ENCODE measurements at places on chromosomes 4 and X.

DNA sequence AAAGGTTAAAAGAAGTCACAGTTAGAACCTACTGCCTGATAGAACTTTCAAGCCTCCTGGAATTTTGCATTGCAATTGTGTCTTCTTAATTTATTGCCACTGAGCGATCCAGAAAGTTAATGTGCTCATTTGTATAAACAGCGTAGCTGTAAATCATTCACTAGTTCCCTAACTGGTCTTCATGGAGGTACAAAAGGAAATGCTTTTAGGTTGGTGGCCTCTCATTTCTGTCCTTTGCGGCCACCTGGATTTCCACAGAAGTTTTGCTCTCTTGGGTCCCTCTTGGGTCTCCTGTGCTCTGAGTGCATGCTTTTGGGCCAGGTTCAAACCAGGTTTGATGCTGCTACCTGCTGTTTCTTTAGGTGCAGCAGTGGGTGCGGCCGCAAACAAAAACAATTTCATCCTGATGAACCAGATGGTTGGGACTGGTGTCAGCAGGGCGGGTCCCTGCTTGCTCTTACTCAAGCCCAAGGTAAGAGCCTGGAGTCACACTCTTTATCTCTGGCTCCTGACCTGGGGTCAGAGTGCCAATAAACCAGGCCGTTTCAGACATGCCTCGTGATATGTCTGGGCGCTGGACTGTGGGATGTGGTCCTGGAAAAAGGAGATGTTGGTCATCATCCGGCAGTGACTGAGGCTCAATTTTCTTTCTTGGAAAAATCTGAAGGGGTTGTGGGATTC is 270.1 kb downstream of the PTTG2 start:
- no peak for DNase-seq

- no peak for DNase-seq
Observed at GRCh38 chr4:99349338-99349737, 3.2 kb downstream of the ADH1C start.

DNA sequence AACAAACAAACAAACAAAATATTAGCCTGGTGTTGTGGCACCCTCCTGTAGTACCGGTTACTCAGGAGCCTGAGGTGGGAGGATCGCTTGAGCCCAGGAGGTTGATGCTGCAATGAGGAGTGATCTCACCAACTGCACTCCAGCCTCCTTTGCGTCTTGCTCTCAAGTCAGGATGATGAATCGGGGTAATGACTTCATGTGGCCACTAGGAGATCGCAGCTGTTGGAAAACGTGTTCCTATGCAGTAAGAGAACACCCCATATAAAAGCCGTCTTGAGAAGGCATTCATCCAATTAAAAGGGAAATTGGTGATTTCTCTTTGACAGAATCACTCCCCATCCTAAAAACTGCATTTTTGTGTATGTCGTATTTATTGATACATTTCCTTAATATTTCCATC is 6.9 kb downstream of the CCNB3 start:
- DNase-seq = no peak

DNA sequence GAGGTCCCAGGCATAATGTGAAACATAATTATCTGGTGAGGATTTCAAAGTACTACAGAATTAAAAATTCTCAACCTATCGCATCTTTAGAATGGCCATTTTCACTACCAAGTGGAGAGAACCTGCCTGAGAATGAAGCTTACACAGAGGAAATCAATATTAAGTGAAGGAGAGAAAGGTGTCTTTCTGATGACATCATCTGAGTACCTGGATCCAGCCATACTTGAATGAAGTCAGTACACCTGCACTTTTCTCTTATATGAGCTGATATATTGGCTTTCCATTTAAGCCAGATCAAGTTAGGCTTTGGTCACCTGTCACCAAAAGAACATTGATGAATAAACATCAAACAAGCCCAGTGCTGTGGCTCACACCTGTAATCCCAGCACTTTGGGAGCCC is 118.9 kb upstream of the MED14 start:
- no peak for DNase-seq

DNA sequence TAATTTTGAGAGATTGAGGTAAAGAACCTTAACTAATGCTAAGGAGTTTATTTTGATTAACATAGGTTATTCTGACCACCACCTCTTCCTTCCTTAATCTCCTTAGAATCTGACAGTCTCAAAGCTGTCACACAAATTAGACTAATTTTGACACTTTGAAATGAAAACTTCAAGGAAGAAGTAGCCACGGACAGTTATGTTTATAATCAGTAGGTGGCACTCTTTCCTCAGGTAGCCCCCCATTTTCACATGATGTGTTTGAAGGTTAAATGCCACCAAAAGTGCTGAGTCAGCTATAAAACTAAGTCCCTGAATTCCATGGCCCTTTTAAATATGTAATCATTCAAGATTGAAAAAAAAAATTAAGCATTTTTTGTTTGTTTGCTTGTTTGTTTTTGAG is 22.4 kb downstream of the TMEM33 start:
- no peak for DNase-seq

- no peak for DNase-seq
Observed at GRCh38 chrX:7603387-7603786, 239.6 kb upstream of the VCX start.

DNA sequence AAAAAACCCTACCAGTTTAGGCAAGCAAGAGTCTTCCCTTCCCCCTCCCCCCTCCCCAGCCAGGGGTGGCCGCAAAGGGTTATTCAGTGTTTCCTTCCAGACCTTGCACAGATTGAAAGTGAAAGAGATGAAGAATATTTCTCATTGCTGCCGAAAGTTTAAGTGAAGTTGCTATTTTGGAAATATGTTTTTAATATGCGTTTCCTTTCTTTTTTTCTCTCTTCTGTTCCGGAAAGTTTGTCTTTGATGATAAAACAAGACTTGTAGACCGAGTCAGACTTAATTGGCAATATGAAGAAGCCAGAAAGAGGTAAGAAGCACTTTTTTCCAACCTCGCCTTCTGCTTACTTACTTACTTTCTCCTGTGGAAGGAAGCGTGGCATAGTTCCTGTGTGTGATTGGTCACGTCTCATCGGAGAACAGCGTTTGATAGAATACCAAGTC is 58.5 kb upstream of the CLCN4 start:
- DNase-seq = peak; percentile 35

- no peak for DNase-seq
Observed at GRCh38 chr4:20194123-20195013, 57.3 kb upstream of the SLIT2 start.

- DNase-seq = no peak
Observed at GRCh38 chr4:41683326-41683725, 65.2 kb downstream of the PHOX2B start.

DNA sequence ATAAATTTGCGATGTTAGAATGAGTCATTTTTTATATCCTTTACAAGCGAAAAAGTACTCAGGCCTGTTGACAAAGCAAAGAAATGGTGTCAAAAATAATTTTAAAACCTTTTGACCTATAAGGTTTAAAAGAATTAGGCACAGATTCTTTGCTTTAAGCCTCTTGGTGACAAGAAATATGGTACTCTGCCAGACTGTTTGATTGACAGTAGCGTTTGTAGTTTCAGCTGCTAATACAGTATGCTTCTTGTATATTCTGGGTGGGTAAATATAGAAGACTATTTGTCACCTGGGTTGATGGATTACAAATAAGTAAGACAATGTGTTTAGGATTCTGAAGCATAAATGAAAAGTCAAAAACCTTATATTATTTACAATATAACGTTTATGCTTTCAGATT is 193.1 kb upstream of the PITX2 start:
- DNase-seq = no peak

- no peak for DNase-seq
Observed at GRCh38 chr4:147773261-147774184, 41.6 kb downstream of the ARHGAP10 start.

DNA sequence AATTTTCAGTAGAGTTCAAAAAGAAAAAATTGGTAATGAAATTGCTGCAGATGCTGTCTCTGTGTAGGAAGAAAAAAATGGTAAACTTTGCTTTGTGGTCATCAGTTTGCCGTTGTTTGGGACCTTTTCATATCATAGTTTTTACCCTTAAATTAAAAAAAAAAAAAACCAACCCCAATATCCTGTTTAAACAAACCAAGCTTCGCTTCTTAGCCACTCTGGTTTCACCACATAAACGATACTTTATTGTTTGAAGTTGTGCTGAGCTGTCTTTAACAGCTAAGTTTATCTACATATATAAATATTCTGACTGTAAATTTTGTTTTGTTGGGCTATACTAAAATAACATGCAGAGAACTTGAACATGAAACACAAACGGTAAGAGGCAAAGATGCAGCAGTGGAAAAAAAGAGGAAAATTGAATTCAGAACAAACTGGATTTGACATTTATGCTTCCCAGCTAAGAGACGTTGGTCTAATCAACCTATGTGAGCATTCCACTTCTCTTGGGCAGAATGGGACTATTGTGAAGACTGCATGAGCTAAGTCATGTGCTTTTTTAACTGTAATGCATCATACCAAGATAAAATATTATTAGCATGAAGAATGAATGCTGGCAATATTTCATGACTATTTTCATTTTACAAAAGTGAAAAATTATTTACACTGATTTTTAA is 15.7 kb upstream of the H2AZ1 start:
- no peak for DNase-seq

DNA sequence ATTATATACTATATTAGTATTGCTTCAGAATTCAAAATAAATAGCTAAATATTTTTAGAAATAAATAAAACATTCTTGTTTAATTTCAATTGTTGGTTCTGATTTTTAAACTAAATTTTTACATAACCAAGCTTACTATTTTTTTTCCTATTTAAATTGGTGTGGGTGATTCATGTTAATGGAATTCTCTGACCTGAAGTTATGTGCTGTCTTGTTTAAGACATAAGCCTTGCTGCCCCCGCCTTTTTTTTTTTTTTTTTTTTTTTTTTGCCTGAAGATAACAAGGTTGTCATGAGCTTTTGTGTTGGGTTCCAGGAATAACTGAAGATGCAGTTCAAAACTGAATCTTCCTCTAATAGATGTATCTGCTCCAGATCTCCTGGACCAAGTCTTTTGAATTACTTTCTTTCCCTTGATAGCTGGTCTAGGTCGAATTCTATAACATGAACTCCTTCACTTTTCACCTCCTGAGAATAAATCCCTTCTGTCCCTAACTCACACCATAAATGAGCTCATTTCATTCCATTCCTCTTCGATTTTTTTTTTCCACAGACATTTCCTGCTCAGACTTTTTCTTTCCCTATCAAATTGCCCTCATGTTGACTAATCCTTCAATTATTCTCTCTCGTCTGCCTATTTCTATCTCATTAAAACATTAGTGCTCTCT is 261.5 kb upstream of the FTHL17 start:
- DNase-seq = no peak

- DNase-seq = no peak
Observed at GRCh38 chrX:24805201-24805600, 111.5 kb downstream of the POLA1 start.

DNA sequence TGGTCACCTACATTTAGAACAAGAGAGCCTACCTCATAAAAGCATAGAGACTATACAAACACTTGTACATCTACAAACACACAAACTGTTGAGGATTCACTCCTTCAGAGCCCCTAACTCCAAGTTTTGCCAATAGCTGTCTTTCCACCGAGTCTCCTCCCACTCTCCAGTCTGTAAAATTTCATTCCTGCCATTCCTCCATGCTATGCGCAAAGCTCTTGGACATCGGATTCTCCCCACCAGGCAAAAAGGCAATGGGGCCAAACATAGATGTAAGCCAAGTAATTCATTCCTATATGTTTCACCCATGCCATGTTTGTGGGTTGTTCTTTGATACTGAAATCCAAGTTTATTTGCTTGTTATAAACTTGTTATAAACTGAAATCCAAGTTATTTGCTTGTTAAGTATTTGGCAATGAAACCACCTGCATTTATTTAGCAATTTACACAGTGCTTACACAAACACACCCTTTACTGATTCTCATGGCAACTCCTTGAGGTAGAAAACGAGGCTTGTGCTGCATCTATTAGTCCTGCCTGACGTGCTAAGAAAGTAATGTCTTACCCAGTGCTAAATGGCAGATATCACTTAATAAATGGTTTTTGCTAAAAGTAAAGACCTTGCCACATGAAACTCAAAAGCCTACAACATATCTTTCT is 91.1 kb downstream of the SCFD2 start:
- DNase-seq = no peak

DNA sequence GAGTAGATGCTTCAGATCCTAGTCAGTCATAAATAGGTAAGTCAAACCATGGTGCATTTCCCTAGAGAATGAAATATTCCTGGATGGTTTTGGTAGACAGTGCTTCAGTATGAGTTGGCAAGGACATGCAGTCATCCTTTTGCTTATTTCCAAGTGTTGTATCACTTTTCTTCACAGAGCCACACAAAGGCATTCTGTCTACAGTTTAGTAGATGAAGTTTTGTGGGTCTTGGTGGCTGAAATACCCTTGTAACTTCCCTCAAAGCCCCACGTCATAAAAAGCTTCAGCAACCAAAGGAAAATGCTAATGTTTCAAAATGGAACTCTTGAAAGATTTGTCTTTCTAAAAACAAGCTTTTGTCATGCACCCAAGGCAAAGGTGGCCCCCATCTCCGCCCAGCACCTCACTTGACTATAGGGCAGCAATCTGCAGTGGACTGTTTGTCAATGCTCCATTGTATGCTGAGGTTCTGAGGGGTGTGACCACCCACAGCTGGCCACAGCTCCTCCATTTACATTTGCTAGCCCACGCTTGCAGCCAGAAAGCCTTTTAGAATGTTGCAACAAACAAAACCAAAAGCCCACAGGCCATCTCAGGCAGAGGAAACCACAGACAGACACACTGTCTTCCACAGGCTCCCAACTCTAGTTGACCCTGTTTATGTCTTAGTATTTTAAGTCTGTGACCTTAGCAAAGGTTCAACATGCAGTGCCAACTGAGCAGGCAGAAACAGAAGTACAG is 87.1 kb upstream of the FAM9C start:
- DNase-seq = no peak

GRCh38 chrX:31356275-31357212 is 284.7 kb upstream of the FTHL17 start:
- no peak for DNase-seq

DNA sequence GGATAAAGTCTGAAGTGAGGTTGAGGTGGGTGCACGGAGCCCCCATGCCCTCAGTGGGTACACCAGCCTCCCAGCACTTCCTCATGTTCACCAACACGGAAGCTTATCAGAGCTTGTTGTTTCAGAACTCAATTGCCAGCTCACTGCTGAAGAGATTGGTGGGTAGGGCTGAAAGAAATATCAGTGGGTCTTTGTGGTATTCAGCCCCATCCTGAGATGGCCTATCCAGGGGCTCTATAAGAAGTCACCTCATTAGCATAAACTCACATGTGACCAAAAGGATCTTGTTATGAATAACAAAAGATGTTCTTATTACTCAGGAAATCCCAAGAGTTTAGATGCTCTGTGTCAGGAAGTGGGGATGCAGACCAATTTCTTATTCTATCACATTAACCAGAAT is 177.3 kb downstream of the ARHGAP10 start:
- DNase-seq = no peak

All from stimulated activated CD4-positive, alpha-beta T cell treated with anti-CD3 and anti-CD28 coated beads, Interleukin-15, amount 100 ng/mL, for 1 hour (primary cell).